Urinary bladder (tissue), 4 donors: ENCODE measurements at places on chromosomes 5 and 9. TPM values are rescaled to one million over a fixed set of nuclear protein-coding genes. Genes with fewer than 3 reads are reported as not detected.

DNA sequence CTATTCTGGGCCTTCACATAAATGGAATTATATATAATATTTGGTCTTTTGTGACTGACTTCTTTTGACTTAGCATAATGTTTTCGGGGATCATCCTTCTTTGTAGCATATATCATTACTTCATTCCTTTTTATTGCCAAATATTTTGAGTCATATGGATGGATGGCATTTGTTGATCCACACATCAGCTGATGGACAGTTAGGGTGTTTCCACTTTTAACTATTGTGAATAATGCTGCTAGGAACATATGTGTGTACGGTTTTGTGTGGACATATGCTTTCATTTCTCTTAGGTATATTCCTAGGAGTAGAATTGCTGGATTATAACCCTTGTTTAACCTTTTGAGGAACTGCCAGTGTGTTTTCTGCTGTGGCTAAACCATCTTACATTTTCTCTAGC is 249.6 kb downstream of the FANCC start:
- DNase-seq, result no peak

DNA sequence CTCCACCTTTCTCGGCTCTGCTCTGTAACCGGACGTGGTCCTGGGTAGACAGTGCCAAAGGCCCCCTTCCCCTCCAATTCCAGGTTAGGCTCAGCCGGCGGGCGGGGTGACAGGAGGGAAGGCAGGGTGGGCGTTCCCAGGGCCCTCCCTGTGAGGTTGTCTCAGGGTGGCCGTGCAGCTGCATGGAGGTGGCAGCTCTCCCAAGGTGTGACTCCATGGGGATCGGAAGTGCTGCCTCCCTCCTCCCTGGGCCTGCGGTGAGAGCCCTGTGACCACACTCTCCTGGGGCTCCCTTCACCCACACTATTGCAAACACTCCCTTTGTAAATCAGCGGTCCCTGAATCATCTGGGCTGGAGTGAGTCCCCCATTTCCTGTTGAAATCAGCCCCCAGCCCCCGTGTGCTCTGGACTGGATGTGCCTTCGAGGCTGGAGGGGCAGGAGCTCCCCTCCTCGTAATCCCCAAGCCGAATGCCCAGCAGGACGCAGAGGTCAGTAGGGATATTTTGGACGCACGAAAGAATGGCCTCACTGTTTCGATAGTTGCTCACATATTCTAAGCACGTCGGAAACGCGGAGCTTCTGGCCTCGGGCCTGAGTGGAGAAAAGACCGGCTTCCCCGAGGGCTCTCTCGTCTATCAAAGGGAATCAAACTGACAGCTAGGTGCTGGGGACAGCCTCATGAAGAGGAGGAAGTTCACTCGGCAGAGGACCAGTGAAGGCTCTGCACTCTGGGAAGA is 107.6 kb upstream of the COL5A1 start:
- DNase-seq, result no peak

DNA sequence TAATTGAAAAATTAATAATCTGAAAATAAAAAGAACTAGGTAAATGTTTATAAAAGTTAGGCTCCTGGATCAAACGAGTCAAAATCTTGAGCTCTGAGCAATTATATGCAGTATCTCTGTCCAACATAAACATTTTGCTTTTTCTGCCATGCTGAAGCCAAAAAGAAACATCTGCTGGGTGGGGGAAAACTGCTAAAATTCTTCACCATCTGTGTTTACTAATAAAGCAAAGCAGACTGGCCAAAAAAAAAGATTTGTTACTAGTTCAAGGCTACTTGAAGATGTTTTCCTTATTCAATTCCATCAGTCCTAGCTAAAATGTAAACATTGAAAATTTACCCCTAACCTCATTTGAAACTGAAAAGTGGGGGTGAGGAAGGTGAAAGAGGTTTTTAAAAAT is 29.7 kb downstream of the GTF3C4 start:
- DNase-seq, result peak; percentile 17

- DNase-seq, result no peak
Measured at GRCh38 chr5:176894298-176894697, 4.8 kb downstream of the HK3 start.

- no peak for DNase-seq
Measured at GRCh38 chr5:96004754-96005153, 43.1 kb upstream of the ELL2 start.

GRCh38 chr5:25327172-25327571 is 682.4 kb upstream of the CDH10 start:
- no peak for DNase-seq

DNA sequence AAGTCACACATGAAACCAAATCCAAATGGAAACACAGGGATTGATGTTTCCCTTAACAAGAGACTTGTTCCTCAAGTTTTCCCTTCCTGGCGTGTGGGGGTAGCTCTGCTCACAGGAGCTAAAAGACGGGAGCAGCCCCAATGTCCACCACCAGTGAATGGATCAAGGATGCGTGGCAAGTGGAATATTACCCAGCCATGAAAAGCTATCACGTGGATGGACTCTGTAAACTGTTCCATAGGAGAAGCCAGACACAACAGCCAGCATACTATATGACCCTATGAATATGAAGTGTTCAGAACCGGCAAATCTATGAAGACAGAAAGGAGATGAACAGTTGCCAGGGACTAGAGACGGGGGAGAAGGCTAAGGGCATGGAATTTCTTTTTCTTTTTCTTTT is 28.3 kb upstream of the RXRA start:
- no peak for DNase-seq

DNA sequence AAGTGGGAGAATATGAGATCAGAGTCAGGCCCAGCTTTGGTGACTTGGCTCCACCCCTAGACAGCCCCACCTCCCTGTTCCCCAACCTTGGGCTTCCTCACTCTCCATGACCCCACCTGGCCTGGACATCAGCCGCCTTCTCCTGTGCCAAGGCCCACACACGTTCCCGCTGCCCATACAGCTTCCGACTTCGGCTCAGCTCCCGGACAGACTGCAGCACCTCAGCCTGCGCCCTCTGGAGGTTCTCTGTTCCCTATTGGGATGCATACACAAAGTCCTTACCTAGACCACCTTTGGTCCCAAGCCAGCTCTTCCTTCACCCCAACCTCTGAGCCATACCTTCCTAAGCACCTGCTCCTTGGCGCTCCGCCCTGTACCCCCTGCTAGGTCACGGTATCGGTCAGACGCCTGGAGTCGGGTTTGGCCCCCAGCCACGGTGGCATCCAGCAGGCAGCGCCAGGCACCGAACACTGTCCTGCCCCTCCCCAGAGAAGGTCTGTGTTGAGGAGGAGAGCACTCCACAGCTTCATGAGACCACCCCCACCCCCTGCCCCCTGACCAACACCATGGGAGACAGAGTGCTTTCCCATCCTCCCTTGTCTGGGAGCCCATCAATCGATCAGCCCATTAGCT is 2.0 kb downstream of the FCHSD1 start:
- DNase-seq, result no peak

DNA sequence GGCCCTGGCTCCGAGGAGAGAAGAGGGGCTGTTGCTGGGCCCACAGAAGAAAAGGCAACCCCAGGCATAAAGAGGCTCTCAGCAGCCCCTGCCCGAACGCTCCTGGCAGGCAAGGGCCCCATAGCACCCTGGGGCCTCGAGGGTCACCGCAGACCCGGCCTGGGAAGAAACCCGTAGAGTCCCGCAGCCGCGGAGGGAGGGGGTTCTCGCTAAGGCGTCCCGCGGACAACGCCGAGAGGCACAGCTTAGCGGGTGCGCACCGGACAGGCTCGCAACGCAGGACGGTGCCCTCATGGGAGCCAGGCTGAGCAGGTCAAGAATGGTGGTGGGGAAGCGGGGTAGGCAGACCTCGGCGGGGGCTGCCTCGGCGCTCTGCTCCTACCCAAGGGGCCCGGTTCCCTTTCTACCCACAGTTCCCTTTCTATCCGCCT is 6.7 kb downstream of the PITX1 start:
- DNase-seq, result no peak

- DNase-seq, result no peak
Measured at GRCh38 chr9:126956917-126957686, 42.5 kb downstream of the RALGPS1 start.

- no peak for DNase-seq
Measured at GRCh38 chr9:72809586-72809985, 143.3 kb downstream of the ALDH1A1 start.

- DNase-seq, result no peak
Measured at GRCh38 chr5:119074419-119074818, 3.5 kb downstream of the DMXL1 start.

DNA sequence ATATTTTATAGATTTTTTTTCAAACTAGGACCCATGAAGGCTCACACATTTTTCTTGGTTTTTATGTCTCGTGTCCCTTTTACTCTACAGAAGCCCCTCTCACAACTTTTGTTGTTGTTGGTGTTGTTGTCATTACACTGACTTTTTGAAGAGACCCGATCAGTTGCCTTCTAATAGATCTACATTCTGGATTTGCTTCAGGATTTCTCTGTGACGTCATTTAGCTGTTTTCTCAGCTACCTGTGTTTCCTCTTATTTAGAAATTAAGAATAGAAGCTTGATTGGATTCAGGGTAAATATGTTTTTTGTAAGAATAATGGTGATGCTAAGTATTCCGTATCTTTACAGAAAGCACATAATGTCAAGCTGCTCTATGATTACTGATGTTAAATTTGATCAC is 213.3 kb upstream of the ZNF462 start:
- DNase-seq, result no peak

- DNase-seq, result no peak
Measured at GRCh38 chr5:148386041-148386440, 2.3 kb downstream of the FBXO38 start.

GRCh38 chr5:141834331-141834730 is 43.9 kb downstream of the PCDH1 start:
- DNase-seq, result no peak

DNA sequence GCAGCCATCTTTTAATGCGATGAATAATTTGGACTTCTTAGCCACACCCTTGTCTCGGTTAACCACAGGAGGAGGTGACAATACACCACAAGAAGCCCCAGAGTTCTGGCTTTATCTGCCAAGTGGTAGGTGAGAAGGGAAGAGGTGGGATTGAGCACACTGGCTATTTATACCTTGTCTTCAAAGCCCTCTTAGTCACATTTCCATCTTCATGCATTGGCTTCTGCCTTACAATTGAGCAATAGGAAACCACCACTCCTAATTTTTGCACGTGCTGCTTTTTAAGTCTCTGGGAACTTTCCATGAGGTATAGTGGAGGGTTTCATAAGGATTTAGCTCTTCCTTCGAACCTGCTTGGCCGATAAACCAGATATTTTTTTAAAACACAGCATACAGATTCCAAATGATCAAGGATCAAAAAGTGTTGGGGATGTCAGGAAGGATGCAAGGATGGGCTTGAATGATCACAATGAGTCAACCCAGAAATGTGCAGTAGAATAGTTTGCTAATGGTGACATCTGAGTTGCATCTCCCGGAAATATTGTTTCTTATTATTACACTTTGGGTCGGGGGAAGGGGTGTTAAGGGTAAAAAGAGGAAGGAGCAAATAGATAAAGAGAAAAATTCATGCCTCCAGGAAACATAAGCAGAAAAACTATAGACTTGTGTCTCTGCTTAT is 25.5 kb downstream of the PLAC8L1 start:
- no peak for DNase-seq

DNA sequence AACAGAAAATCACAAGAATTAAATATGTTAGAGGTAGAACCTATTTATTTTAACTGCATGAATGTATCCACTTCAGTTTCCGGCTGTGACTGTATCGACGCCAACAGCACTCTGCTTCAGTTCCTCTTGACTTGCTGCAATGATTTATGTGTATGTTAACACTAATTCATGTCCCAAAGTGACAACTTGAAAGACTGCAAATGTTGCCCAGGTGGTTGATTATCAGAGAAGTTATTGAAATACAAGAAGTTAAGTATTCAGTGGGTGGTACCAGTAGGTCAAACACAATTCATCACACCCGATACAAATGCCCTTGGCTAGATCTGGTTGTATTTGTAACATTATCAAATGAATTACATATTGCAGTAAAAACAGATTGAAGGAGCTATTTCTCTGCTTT is 622.7 kb upstream of the CDH18 start:
- DNase-seq, result no peak

DNA sequence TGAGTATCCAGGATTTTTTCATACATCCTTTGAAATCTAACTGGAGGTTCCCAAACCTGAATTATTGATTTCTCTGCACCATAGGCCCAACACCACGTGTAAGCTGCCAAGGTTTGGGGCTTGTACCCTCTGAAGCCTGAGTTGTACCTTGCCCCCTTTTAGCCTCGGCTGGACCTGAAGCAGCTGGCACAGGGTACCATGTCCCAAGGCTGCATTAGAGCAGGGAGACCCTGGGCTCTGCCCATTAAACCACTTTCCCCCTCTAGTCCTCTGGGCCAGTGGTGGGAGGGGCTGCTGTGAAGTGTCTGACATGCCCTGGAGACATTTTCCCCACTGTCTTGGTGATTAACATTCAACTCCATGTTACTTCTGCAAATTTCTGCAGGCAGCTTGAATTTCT is 532.9 kb upstream of the NUDT12 start:
- DNase-seq, result no peak

DNA sequence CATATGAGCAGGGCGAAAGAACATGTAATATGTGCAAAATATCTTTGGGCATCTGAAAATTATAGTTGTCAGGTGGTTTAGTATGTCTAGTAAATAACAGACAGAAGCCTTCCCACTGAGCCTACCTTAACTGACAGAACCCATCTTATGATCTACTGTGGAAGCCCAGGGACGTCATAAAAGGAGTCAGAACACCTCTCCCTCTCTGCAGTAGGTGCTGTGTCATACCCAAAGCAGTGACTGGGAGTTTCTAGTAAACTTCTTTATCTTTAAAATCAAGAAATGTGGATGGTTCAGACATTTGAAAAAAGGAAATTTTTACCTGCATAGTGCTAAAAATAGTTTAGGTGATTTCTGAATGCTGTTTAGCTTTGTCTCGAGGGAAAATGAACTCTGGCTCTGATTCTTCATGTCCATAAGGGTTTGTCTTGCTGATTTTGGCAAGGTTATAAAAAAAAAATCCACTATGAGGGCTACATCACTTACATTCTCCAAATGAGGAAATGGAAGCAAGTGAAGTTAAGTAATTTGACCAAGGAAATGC is 104.0 kb downstream of the NUDT12 start:
- DNase-seq, result no peak

- no peak for DNase-seq
Measured at GRCh38 chr9:96417051-96417586, 1.1 kb downstream of the ZNF367 start.

TRIM7 gene
- 1.2 TPM for total RNA-seq

MAMDC2 gene
- 52.0 TPM for total RNA-seq

GRXCR2 gene
- total RNA-seq, result not detected

SLC6A18 gene
- not detected for total RNA-seq

GPR151 gene
- not detected for total RNA-seq

CCNO gene
- total RNA-seq, result 1.6 TPM

CMBL gene
- total RNA-seq, result 17.2 TPM

PCDHB8 gene
- 1.6 TPM for total RNA-seq

CAPSL gene
- total RNA-seq, result not detected

PCDHGB3 gene
- total RNA-seq, result 7.3 TPM

FOXD4L5 gene
- 0.05 TPM for total RNA-seq

BAAT gene
- total RNA-seq, result not detected
